ENCODE measurements at places on chromosomes 6 and 20.
A peak's percentile ranks its signal among the peaks of the same experiment; 100 is the strongest.

DNA sequence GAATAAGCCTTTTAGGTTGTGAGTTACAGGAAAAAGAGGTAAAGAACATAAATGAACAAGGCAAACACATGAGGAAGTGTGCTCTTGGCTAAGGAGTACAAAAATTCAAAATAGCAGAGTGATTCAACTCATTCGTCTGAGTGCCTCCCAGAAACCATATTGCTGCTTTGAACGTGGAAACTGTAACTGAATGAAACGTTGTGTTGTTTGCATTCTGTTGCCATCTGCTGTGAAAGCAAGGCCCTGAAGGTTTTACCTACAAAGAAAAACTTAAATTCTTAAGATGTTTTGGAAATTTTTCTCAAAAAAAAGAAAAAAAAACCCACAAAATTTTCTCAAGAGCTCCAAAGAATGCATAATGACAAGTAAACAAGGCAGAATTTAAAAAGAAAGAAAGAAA is 375.4 kb upstream of the HS3ST5 start:
- no peak for DNase-seq

DNA sequence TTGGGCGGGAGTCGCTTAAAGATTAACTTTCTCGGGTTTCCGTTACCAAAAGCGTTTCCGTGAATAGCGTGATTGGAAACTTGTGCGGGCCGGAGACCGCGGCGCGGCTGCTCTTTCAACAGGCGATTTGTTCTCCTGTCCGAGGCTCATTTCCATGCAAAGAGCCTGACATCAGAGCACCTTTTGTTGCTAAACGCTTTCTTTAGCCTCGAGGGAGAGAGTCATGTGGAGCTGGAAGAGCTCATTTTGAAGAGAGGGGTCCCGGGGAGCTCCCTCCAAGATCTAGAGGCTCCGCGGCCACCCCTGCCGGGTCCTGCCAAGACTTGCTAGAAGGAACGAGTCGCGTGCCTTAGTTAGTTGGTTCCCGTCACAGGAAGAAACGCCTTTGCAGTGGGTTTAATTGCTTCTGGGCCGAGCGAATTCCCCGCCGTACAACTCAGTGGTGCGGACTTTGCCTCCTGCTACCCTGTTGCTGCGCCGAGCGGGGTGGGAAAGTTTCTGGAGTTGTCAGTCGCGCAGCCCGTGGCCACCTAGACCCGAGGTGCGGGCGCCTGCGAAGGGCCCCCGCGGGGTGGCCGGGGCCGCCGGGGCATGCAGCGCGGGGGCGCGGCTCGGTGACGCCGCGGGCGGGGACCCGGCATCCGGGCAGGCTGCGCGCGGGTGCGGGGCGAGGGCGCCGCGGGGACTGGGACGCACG is at the start of gene SASH1:
Gene SASH1, plus strand, starts transcription at position 489 of the 697 bp plus-strand sequence. CDS start 230 bp downstream, outside the sequence.
- peak; percentile 66 for DNase-seq

DNA sequence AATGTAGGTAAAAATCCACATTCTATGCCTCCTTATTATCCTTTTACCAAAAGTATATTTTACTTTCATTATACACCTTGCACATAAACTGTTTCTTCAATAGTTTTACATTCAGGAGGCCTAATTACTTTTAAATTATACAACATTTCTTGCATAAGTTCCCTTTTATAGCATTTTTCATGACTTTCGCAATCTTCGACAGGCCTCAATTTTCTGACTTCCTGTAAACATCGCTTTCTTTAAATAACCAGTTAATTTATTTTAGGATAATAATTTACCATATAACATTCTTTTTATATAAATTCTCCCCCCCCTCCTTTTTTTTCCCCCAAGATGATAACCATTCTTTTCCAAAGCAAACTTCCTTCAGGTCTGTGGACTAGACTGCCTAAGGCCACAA is 9.2 kb downstream of the SLC35A1 start:
- DNase-seq = no peak

- no peak for DNase-seq
Measured at GRCh38 chr6:125358898-125359297, 57.1 kb upstream of the HDDC2 start.

- no peak for DNase-seq
Measured at GRCh38 chr6:90466154-90466940, 120.5 kb downstream of the MAP3K7 start.

DNA sequence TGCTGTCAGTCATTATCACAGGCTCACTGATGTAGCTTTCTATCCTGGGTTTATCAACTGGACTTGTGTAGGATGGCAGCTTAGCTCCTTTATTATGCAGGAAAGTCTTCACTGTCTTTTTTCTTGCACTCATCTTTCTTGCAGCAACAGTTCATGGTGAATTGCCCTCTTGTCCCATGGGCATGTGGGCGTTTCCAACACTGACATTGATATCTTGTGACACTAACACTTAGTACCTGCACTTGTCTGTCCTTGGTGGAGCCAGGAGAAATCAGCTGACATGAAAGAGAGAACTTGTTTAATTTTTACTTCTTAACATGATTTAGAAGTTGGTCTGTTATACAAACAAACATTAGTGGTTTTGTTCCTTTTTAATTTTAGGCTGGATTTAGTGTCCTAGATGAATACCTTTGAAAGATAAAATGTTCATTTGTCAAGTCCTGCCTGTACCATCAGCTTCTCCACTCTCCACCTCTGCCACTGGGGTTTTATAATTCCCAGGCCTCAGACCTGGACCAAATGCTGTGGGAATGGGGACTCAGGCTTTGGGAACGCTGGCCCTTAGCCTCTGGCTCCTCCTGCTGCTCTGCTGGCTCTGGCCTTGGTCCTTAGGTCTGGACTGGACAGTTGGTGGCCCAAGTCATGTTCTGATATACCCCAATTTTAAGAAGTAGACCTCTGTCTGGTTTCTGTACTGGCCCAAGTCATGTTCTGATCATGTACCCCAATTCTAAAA is 161.0 kb upstream of the LAMP5 start:
- no peak for DNase-seq

DNA sequence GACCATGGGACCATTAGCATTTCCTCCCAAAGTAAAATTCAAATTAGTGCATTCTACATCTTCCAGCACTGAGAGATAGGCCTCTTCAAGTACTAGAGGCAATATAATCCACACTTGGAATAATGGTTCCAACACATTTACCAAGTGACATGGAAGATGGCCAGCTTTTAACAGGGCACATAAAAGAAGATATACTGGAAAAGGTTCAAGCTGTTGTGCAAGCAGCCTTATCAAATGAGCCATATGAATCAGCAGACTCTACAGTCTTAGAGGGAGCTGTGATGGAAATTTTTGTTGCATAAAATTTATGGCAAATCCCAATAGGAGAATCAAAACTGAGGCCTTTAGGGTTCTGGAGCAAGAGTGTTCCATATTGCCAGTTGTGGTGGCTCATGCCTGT is 526.6 kb upstream of the IRAK1BP1 start:
- no peak for DNase-seq

DNA sequence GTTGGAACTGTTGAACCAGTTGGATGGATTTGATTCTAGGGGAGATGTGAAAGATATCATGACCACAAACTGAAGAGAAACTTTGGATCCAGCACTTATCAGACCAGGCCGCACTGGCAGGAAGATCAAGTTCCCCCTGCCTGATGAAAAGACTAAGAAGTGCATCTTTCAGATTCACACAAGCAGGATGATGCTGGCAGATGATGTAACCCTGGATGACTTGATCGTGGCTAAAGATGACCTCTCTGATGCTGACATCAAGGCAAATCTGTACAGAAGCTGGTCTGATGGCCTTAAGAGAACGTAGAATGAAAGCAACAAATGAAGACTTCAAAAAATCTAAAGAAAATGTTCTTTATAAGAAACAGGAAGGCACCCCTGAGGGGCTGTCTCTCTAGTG is 72.8 kb upstream of the CDYL start:
- no peak for DNase-seq

- DNase-seq = no peak
Measured at GRCh38 chr20:53879048-53879684, 191.2 kb downstream of the BCAS1 start.

Data from H54 (cell line).